Foreskin keratinocyte (primary cell): ENCODE measurements at places on chromosomes 2 and 18. TPM values are rescaled to one million over a fixed set of nuclear protein-coding genes. Genes with fewer than 3 reads are reported as not detected.

DNA sequence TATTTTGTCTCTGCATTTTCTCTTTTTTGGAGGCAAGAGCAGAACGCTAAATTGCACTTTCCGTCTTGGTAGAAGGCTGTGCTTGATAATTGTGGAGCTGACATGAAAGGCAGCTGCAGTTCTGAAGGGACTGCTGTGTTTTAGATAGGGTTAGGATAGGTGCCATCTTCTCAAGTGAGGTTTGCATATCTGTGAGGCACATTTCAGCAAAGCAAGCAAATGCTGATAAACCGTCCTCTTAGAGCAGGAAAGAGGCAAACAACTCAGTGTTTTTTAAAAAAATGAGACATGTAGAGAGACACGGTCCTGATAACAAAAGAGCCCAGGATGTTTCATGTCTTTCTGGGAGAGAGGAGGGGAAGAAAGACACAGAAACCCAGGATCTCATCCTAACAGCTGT, 217.7 kb downstream of the SOCS6 start:
- no peak for DNase-seq

GRCh38 chr2:138931284-138932256, 151.4 kb upstream of the NXPH2 start:
- DNase-seq: no peak

DNA sequence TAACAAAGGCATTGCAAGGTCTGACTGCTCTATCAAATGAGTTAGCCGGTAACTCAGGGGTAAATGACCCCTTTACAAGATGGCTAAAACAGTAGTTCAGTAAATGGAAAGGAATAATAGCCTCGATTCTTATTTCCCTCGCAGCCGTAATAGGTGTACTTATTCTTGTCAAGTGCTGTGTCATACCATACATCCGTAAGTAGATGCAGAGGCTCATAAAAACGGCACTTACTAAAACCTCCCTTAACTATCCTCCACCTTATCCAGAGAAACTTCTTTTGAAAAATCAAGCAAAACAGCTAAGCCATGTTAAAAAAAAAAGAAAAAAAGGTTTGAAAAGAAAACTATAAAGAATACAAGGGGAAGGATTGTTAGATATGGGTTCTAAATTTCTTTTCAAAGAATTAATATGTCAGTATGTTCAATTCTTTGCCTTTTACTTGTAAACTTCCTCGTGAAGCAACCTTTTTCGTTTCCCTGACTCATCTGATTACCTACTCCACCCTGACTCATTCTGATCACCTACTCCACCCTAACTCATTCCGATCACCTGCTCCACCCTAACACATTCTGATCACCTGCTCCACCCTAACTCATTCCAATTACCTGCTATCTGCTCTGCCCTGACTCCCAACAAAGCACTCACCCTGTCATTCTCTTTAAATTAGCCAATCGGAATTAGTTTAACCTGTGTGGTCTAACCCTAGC, 127.5 kb downstream of the SPAG16 start:
- DNase-seq: peak; percentile 80

- no peak for DNase-seq
These were observed 891 bp upstream of the FTCDNL1 start for GRCh38 chr2:199851883-199852282.

- DNase-seq: no peak
These were observed 244.2 kb upstream of the BOD1L2 start for GRCh38 chr18:56902653-56903052.

UGT1A3 gene
- 0.14 and 0.88 TPM in 2 replicates for total RNA-seq

GRCh38 chr2:100730290-100730868, 89.6 kb upstream of the NPAS2 start:
- no peak for DNase-seq

DNA sequence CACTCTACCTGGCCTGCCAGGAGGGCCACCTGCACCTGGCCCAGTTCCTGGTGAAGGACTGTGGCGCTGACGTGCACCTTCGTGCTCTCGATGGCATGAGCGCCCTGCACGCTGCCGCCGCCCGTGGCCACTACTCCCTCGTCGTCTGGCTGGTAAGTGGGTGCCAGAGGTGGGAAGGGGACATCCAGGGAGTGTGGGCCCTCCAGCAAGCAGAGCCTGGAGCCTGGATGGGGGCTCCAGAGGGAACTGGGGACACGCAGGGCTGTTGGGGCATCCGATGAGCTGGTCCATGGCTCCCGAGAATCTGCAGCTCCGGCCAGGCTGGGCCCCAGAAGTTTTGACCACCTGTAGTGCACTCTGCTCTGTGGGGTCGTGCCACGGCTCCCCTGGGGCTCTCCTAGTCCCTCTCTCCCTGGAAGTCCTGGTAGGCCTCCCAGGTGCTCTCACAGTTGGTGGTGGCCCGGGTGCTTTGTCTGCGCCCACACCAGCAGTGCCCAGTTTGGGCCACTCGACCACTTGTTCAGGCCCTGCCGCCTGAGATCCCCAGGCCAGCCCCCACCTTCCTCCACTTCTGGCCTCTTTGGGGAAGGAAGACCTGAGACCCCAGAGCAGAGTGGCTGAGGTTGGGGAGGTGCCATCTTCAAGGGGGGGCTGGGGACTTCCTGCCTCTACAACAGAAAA, 4.7 kb downstream of the ESPNL start:
- DNase-seq: no peak

APCDD1 gene
- 2.8 and 5.6 TPM in 2 replicates for total RNA-seq

ADCYAP1 gene
- not detected in 2 replicates for total RNA-seq

DNA sequence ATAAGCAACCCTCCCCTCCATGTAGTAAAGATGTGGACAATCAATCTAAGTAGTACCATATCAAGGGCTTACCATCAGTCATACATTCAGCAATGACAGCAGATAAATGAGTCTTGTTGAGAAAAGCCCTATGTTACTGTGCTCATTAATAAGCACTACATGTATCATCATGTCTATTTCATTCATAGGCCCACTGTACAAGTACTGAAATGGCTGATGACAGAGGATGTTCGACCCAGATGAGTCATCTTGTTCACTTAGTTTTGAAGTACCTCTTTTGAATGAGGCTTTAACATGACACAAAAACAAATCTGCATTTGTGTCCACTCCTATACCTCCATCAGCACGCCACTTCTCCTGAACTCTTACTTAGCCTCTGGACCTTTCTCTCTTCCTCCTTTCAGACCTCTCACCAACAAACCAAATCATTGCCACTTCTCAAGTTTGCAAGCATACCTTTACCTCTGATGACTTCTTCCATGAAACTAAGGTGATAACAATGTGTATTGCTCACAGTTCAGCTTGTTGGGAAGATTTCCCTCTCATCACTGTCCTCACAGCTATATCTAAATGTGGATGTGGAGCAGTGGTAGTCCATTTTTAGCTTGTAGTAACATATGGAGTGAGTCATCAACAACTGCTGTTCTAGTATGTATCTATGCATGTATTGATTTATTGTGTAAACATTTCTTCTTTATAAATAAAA, 921.0 kb upstream of the SLC39A10 start:
- DNase-seq: peak; percentile 26
